Trophoblast cell (in vitro differentiated cells and primary cell): ENCODE measurements at places on chromosomes 16 and 17.

GRCh38 chr16:4208341-4208751, 33.5 kb downstream of the SRL start:
- no peaks in the 10 kb centered on the region for H3K36me3 ChIP-seq
- H3K27ac ChIP-seq, result no peak overlapping the region
- no peak overlapping the region for H3K4me3 ChIP-seq
- DNase-seq, result no peak

DNA sequence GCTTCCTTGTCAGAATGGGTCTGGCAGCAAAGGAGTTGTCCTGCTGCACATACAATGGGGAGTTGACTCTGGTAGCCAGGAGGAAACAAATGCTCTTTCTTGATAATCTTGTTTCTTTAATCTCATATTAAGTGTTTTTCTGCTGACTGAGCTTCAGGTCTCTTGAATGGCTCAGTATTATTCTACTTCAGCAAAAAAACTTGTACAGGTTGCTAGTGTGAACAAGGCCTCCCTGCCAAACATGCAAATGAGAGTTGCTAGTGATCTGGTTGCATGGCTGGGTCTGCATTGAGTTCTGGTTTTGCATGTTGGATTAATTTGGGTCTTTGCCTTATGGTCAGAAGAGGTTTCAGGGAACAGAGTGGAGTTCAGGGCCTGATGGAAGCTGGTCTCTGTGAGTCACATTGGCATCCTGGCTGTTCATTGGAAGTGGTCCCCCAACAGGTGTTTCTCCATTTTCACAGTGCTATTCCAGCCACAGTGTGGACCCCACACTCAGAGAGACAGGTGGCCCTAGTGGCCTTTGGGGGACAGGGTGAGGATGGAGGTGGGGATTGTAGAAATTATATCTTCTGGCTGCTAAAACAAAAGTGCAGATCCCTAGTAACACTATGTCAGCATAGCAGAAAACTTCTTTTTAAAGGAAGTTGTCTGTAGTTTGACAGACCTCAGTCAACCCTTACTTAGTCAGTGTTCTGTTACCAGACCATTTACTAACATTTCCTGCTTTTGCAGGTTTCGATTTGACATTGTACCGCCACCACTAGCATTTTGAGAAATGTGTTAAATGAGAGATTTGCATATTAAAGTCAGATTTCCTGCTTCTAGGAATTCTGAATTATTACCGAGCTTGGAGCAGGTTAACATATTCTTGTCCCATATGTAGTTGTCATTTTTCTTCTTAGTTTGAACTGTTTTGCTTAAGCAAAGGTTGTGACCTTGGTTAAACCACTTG, 47.1 kb downstream of the EPN2 start:
- no peaks in the 10 kb centered on the region for H3K27me3 ChIP-seq
- no peak overlapping the region for H3K4me3 ChIP-seq
- peaks cover 25% of the 10 kb centered on the region for H3K4me1 ChIP-seq
- H3K27ac ChIP-seq, result no peak overlapping the region
- no peak for DNase-seq

DNA sequence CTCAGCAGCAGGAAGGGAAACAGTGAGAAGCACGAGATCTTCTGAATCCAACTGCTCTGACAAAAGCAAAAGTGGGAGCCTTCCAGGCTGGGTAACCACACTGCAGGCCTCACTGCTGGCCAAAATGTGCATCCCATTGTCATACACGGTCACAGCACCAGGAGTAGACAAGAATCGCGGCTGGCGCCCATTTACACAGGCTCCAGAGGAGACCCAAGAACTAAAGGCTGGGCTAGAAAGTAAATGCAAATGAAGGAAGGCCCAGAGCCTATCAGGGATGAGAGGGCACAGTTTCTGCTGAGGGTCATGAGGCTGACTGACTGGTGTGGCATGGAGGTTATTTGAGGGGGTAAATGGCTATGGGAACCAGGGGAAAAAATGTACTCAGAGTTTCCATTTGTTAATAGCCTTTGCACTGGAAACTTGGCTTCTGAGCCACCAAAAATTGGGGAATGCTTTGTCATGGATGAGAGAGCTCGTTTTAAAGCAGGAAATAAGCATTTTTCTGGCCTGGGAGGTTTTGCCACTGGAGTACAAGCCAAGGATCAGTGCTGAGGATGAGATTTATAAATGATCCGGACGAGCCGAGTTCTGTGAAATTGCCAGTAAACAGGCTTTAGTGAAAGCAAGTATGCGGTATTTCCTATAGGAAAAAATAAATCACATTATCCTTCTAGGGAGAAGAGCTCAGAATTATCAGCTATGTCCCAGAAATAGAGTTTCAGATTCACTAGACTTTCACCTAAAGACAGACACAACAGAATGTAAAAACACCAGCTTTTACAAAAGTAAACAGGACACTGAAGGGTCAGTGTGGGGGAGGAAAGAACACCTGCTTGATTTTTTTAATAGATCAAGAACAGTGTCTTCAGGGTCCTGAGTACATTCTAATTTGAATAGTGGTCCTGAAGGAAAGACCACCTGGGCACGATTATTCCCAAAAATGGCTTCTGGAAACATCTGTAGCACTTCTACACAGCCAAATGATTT, 66.9 kb upstream of the GSG1L start:
- H3K27ac ChIP-seq, result no peak overlapping the region
- peaks cover 38% of the 10 kb centered on the region for H3K36me3 ChIP-seq
- no peaks in the 10 kb centered on the region for H3K4me1 ChIP-seq

- no peak overlapping the region for H3K27ac ChIP-seq
- peak; percentile 33 for DNase-seq
- H3K4me1 ChIP-seq, result no peaks in the 10 kb centered on the region
- H3K36me3 ChIP-seq, result no peaks in the 10 kb centered on the region
- H3K27me3 ChIP-seq, result peaks cover 25% of the 10 kb centered on the region
Observed at GRCh38 chr16:30032083-30032819, 1.2 kb upstream of the TLCD3B start.

DNA sequence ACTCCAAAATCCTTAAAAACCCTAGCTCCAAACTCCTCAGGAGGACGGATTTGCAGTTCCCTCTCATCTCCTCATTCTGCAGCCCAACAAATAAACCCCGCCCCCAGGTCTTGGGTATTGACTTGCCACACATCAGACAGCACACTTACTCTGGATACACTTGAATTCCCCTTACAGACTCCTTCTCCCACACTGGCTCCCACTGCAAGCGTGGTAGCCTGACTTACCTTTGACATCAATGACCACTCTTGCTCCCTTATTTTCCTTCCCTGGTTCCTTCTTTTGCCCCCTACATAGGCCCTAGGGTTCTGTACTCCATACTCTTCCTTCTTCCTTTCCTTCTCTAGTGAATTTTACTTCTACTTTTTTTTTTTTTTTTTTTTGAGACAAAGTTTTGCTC, 7.5 kb downstream of the RFFL start:
- H3K4me1 ChIP-seq, result no peaks in the 10 kb centered on the region
- DNase-seq, result no peak
- H3K4me3 ChIP-seq, result no peak overlapping the region
- no peak overlapping the region for H3K27ac ChIP-seq
- no peaks in the 10 kb centered on the region for H3K27me3 ChIP-seq

- DNase-seq, result no peak
- H3K36me3 ChIP-seq, result peaks cover 34% of the 10 kb centered on the region
Observed at GRCh38 chr16:285146-286055, 2.4 kb downstream of the PDIA2 start.

DNA sequence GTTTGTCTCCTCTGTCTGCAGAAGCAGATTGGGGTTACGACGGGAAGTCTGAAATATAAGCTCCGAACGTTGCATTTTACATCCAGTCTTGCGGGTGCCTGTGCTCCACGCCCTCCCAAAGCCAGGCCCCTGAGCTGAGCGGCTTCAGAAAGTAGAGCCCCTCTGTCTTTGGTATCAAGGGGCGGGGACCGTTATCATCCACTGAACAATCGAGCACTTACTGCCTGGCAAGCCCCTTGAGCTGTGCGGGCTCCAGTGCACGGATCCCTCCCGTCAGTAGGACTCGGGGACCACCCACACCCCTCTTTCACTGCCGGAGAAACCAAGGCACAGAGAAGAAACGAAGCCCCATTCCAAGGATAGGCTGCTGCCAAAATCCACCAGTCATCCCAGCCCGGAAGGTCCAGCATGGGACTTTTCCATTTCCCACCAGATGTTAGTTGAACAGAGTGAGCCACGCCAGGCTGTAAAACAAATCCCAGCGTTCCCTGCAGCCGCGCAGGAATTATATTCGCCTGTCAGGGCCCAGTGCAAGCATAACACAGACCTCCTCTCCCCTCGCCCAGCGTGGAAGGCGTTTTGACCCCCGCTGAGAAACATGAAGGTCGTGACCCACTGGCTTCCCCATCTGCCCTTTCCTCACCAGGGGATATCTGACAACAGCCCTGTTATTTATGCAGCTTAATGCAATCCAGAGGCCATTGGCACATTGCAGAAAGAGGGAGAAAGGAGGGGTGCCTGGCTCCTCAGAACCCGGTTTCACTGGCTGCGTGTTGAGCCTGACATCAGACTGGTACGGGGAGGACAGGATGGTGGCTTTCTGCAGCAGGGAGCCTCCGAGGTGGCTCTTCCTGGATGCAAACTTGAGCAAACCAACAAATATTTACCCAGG, 212.2 kb upstream of the FOXF1 start:
- no peak overlapping the region for H3K4me3 ChIP-seq
- no peaks in the 10 kb centered on the region for H3K36me3 ChIP-seq
- H3K4me1 ChIP-seq, result no peaks in the 10 kb centered on the region
- H3K27me3 ChIP-seq, result no peaks in the 10 kb centered on the region
- H3K27ac ChIP-seq, result no peak overlapping the region

DNA sequence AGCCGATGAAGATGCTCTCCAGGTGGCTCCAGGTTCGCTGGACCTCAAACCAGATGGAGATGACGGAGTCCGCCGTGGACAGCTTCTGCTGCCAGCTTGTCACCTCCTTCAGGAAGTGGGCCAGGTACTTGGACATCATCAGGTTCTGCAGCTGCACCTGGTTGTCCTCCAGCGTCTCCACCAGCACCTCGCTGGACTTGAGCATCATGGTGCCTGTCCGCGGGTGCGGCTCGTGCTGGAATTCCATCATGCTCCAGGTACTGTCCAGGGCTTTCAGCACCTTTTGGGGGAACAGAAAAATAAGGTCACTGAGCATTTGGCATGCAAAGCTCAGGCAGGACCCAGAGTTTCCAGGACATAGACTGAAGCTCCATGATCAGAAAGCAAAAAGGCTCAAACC, 69.7 kb downstream of the DNAH17 start:
- no peaks in the 10 kb centered on the region for H3K27me3 ChIP-seq
- no peak overlapping the region for H3K27ac ChIP-seq
- H3K4me3 ChIP-seq, result no peak overlapping the region
- H3K36me3 ChIP-seq, result no peaks in the 10 kb centered on the region
- DNase-seq, result no peak

- H3K36me3 ChIP-seq, result peaks cover 6% of the 10 kb centered on the region
- no peaks in the 10 kb centered on the region for H3K27me3 ChIP-seq
- H3K4me1 ChIP-seq, result peaks cover 10% of the 10 kb centered on the region
- DNase-seq, result no peak
Observed at GRCh38 chr16:19718624-19718965, 524 bp downstream of the IQCK start.

- peaks cover 23% of the 10 kb centered on the region for H3K36me3 ChIP-seq
- H3K4me1 ChIP-seq, result peaks cover 29% of the 10 kb centered on the region
- DNase-seq, result peak; percentile 48
- no peaks in the 10 kb centered on the region for H3K27me3 ChIP-seq
Observed at GRCh38 chr16:67967183-67967957, 1.1 kb downstream of the SLC12A4 start.

DNA sequence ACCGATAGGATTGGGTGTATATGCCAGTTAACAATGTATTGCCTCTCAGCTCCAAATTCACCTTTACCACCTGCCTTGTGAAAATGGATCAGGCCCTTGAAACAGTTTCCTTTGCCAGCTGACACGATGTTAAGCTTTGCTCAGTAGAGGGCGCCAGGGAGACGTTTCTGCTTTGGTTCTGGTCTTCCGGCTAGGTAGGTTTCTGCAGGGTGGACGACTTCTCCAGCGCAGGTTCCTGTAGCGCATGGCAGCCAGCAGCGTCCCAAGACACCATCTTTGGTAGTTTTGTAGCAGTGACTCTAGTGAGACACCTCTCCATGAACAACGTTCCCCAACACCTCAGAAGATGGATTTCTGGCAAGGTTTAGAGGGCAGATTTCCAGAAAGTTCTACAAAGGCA, 24.0 kb downstream of the SYCE1L start:
- peaks cover 2% of the 10 kb centered on the region for H3K4me1 ChIP-seq
- peak; percentile 26 for DNase-seq
- no peak overlapping the region for H3K4me3 ChIP-seq
- no peaks in the 10 kb centered on the region for H3K27me3 ChIP-seq
- peaks cover 2% of the 10 kb centered on the region for H3K36me3 ChIP-seq

GRCh38 chr17:27413315-27413714, 42.9 kb upstream of the KSR1 start:
- DNase-seq, result no peak
- H3K27ac ChIP-seq, result no peak overlapping the region
- H3K36me3 ChIP-seq, result no peaks in the 10 kb centered on the region
- no peaks in the 10 kb centered on the region for H3K27me3 ChIP-seq

DNA sequence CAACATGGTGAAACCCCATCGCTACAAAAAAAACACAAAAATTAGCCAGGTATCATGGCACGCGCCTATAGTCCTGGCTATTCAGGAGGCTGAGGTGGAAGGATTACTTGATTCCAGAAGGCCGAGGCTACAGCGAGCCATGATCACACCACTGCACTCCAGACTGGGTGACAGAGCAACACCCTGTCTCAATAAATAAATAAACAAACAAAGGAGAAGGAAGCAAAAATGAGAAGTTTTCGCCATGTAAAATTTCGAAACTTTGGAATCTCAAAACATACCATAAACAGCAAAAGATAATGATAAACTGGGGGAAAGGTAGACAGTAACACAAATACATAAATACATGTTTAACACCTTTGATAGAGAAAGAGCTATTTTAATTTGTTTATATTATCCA, 130.9 kb downstream of the ZFHX3 start:
- DNase-seq, result peak; percentile 76
- no peak overlapping the region for H3K27ac ChIP-seq
- H3K4me3 ChIP-seq, result no peak overlapping the region
- H3K4me1 ChIP-seq, result peaks cover 6% of the 10 kb centered on the region
- no peaks in the 10 kb centered on the region for H3K27me3 ChIP-seq
- H3K36me3 ChIP-seq, result no peaks in the 10 kb centered on the region

DNA sequence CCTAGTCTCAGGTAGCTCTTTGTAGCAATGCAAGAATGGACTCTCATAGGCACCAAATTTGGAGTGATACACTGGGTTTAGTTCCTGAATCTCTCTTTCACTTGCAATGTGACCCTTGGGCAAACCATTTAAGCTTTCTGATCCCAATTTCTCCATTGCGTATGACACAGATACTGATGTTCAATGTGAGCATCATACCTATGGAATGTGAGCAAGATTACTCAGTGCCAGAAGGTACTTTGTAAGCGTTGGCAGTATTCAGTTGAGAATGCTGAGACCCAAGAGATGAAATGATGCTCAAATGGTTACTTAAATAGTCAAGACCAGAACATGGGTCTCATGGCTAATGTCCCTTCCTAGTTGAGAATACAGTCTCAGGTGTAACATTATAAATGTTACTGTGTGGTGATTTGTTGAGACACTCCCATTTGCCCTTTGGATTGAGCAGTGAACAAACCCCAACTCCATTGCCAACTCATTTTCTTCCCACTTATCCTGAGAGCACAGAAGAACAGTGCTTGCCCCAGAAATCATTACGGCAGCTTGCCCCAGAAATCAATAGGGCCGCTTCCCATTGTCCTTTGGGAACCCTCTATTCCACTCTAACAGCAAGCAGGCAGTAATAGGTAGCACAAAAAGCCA, 134.1 kb downstream of the SOX9 start:
- no peaks in the 10 kb centered on the region for H3K27me3 ChIP-seq
- no peaks in the 10 kb centered on the region for H3K36me3 ChIP-seq
- no peaks in the 10 kb centered on the region for H3K4me1 ChIP-seq
- no peak overlapping the region for H3K4me3 ChIP-seq
- DNase-seq, result no peak
- no peak overlapping the region for H3K27ac ChIP-seq
